Fibroblast of skin of left biceps (primary cell): ENCODE measurements at places on chromosomes 11 and 22.

- DNase-seq: no peak
Observed at GRCh38 chr11:69813839-69814238, 5.4 kb downstream of the FGF3 start.

DNA sequence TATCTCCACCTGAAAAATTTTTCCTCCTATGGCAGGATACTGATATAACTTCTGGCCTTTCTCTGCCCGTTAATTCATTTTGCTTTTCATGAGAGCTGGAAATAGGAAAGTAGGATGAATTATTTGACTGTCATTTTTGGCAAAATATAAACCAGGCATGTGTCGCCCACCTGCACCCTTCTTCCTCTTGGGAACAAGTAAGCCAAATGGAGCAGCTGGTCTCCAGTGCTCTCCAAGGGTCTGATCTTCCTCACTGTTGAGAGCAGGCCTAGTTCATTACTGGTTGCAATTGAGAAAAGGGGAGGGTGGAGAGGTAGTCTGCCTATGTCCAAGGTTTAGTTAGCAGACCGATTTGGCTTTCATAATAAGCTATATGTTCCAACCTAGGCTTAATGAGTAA, 582.2 kb downstream of the DLG2 start:
- DNase-seq: no peak

DNA sequence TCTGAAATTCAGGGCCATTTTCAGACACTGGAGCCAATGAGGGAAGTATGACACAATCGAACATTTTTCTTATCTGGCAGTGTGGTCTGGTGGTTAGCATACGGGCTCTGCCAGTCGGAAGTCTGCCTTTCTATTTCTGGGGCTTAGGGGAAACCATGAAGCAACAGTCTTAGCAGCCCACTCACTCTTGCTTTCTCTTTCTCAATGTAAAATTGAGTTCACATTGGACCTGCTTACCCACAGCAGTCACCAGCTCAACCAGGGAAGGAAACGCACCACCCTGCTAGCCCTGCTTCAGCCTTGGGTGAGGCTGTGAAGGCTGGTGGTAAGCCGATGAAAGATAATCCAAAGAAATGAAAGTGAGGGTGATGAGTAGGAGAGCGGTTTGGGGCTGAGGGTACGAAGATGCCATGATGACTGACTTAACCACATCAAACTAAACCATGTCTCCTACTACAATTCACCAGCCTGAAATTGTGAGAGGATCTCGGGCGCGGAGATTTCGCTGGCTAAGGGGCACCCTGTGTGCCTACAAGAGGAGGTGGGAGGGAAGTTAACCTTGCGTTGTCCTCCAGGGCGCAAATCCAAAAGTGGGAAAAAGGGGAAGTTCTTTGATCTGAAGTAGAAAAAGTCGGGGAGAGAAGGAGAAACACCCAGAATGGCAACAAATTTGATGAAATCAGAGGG, 2.0 kb upstream of the LMO2 start:
- DNase-seq: no peak

- no peak for DNase-seq
Observed at GRCh38 chr11:2122222-2122906, 16.8 kb downstream of the IGF2 start.

GRCh38 chr11:33907421-33907820, 15.5 kb upstream of the LMO2 start:
- no peak for DNase-seq

DNA sequence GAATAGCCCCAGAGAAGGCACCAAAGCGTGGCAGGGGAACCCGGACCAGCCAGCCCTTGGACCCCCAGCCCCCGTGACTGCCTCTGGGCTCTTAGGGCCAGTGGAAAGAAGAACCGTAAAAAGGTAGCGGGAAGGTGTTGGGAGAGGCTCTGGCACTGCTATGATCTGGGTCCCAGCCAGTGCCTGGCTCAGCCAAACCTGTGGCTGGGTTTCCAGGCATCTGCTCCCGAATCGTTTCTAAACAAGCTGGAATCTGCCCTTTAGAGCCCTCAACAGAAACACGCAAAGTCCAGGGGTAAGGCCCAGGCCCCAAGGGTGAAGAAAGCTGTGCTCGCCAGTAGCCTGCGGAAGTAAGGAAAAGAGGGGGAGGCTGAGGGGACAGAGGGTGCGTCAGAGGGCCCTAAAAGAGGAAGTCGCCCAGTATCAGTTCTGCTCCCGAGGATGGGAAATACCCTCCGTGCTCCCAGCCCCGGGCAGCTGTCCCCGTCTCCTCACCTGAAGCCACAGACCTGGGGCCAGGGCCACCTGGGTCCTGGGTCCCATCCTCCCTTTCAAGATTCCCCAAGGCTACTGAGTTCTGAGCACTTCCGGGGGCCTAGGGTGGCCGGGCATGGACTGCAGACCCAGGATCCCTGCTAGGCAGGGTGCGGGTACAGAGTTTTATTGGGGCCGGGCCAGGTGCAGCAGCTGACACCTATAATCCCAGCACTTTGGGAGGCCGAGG, 24.7 kb downstream of the IL10RA start:
- DNase-seq: no peak

- no peak for DNase-seq
Observed at GRCh38 chr11:69918938-69919650, 99.9 kb upstream of the FGF3 start.

DNA sequence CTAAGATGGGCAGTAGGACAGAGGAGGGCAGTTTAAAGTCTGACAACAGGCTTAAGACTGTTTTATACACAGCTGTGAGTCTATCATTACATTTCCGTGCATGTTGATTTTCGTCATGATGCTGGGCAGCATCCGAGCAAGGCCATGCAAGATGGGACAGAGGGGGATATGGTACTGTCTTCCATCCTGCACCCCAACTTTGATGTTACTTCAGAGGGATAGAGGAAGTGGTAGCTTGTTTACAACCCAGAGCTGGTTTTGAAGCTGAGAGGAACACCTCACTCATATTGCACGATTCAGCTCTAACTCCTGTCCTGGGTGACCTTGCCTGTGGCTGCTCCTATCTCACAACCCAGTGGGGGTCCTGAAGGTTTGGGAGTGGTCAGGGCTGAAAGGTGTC, 3.0 kb upstream of the SORL1 start:
- no peak for DNase-seq

DNA sequence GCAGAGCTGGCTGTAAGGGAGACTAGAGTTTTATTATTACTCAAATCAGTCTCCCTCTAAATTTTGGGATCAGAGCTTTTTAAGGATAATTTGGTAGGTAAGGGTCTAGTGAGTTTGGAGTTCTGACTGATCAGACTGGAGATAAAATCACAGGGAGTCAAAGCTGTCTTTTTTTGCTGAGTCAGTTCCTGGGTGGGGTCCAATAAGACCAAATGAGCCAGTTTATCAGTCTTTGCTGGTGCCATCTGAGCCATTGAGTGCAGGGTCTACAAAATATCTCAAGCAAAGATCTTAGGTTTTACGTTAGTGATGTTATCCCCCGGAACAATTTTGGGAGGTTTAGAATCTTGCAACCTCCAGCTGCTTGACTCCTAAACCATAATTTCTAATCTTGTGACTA, 935.1 kb upstream of the RAG2 start:
- no peak for DNase-seq

- no peak for DNase-seq
Observed at GRCh38 chr22:22604326-22605073, 39.9 kb upstream of the GGTLC2 start.

GRCh38 chr11:92308366-92308765, 83.7 kb downstream of the FAT3 start:
- no peak for DNase-seq

DNA sequence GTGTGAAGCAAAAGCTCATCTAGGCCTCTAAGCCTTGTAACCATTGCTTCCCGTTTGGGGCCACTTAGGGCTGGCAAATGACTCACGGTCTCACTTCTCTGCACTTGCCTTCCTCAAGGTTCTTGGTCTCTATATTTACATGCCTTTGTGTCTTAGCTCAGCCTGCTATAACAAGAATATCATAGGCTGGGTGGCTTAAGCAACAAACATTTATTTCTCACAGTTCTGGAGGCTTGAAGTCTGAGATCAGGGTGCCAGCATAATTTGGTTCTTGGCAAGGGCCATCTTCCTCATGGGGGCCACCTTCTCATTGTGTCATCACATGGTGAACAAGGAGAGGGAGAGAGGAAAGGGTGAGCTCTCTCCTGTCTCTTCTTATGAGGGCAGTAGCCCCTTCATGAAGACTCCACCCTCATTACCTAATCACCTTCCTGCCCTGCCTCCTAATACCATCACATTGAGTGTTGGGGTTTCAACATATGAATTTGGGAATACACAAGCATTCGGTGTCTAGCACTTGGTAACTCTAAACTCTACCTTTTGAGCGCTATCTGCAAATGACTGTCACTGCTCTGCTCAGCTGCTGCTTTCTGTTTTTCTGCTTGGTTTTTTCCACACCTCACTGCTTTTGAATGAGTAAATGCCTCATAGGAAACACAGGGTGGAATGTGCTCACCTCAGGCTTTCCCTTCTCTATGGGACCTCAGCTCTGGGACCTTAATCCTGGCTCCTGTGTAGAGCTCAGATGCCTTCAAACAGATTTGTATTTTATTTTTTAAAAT, 16.2 kb upstream of the ME3 start:
- no peak for DNase-seq

DNA sequence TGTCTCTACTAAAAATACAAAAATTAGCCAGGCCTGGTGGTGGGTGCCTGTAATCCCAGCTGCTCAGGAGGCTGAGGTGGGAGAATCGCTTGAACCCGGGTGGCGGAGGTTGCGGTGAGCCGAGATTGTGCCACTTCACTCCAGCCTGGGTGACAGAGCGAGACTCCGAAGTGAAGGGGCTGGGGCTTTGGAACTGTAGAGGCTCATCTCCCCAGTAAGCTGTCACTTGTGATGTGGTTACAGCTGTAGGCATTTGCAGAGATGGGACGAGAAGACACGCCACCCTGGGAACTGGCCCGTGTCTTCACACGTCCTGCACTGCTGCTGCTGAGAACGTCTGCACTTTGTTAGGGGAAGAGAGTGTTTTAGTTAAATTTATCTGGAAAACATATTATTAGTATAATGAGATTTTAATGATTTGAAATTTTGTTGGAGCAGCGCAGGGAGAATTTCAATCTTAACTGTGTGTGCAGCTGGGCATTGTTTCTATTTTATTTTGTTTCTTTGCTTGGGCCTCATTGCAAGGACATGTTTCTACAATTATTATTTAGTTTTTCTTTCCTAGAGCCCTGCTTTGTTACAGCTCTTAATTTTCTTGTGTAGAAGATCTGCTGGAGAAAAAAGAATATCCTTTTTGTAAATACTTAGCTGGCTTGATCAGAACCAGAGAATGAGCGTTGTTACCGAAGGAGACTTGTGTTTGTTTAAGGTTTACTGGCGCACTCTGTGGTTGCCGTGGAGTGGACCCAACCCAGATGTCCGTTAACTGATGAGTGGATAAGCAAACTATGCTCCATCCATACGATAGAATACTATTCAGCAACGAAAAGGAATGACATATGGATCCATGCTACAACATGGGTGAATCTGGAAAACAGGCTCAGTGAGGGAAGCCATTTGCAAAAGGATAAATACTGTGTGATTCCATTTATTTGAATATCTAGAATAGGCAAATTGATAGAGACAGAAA, 18.4 kb downstream of the PARVB start:
- DNase-seq: no peak

- DNase-seq: no peak
Observed at GRCh38 chr22:47232753-47233152, 470.3 kb downstream of the TBC1D22A start.

GRCh38 chr11:63146581-63146980, 2.6 kb upstream of the SLC22A24 start:
- DNase-seq: no peak

DNA sequence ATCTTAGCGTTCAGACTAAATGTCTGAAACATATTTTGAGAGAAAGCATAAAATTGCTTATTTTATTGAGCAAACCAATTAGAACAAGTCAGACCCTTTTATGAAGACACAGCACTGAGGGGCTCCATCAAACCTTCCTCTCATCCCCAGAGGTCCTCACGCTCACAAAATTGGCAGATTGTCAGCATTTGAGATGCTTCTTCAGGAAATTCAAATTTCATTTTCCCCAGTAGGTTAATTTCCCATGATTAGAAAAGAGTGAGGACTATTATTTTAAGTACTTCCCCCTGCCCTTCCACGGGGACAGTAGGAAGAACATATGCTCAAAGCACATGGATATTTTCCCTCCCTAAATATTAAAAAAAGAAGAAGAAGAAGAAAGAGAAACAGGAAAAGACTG, 851.8 kb downstream of the BRD1 start:
- DNase-seq: no peak

- DNase-seq: no peak
Observed at GRCh38 chr11:19768815-19769214, 56.2 kb downstream of the NAV2 start.

- no peak for DNase-seq
Observed at GRCh38 chr11:81907996-81908395, 825.7 kb downstream of the FAM181B start.

GRCh38 chr11:104275992-104276391, 112.0 kb upstream of the PDGFD start:
- no peak for DNase-seq

- no peak for DNase-seq
Observed at GRCh38 chr22:19996694-19997384, 19.8 kb downstream of the ARVCF start.

- DNase-seq: no peak
Observed at GRCh38 chr11:107924306-107924705, 3.9 kb upstream of the RAB39A start.

DNA sequence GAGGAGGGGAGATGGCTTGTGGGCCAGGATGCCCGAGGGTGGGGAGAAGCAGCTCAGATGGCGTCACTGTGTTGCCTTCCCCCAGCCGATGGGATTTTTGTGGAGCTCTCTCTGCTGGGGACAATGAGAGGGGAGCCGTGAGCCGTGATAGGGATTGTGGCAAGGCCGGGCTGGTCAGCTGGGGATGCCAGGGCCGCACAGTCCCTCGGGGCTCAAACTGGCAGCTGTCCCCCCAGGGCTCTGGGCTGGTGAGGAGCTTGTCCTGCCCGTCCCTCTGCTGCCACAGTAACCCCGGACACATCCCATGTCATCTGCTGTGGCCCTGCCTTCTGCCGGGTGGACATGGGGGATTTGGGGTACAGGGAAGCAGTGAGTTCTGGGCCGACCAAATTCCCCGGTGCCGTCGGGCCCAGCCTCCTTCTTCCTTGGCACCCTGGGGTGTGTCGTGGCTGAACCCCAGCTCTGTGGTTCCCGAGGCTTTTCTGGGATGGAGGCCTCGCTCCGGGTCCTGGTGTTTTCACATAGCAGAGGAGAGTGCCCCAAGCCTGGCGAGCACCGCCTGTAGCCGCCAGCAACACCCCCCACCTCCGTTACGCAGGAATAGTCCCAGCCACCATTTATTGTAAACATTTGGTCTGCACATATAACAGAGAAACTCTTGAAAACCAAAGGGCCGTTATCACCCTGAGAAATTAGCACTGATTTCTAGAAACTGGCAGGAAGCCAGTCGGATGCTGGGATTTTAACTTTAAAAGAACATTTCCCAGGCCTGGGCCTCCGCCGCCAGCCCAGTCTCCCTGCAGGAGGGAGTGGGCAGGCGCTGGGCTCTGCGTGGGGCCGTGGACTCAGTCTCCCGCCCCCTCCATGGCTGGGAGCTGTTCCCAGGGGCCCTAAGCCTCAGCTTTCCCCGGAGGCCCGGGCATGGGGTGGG, 9.9 kb downstream of the BRSK2 start:
- DNase-seq: no peak

- DNase-seq: no peak
Observed at GRCh38 chr11:59197991-59198390, 14.7 kb downstream of the MPEG1 start.
